ENCODE measurements at places on chromosomes 5 and 9.

GRCh38 chr9:8229226-8229625 lies 429.6 kb upstream of the DMAC1 start:
- DNase-seq = no peak

GRCh38 chr9:114156657-114157421 lies 1.5 kb downstream of the COL27A1 start:
- DNase-seq = peak; percentile 24

DNA sequence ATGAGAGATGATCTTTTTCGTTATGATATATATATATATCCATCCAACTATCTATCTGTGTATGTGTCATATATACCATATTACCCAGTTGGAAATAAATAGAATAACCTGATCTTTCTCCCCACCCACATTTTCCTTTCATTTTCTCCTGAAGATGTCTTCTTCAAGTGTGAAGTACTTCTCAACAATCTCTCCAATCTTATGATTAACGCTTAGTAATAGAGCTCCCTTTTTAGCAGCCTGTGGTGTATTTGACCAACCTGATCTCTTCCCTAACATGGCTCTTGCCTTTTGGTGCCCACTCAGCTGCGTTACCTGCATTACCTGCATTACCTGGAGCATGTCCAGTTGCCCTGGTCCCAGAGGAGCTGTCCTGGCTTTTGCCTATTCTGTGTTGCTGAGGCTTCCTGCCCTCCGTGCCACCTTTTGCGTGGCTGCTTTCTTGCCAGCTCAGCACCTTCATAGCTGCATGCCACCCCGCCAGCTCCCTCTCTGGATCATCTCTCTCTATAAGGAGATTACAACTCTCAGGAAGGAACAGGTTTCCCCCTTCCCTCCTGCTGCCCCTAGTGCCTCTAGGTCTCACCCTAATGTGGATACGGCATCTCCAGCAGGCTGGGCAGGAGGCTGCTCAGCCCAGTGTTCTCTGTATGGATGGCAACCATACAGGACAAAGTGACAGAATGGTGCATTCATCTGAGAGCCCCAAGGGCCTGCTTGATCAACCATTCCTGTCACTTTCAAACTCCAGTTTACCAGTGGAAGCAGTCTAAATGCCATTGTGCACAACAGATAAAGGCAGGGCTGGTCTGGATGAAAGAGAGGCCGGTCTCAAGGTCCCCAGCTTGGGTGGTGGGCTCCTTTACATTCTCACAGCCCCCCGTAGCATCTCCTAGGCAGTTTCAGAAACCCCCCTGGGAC lies 126.7 kb downstream of the GADD45G start:
- DNase-seq = no peak

DNA sequence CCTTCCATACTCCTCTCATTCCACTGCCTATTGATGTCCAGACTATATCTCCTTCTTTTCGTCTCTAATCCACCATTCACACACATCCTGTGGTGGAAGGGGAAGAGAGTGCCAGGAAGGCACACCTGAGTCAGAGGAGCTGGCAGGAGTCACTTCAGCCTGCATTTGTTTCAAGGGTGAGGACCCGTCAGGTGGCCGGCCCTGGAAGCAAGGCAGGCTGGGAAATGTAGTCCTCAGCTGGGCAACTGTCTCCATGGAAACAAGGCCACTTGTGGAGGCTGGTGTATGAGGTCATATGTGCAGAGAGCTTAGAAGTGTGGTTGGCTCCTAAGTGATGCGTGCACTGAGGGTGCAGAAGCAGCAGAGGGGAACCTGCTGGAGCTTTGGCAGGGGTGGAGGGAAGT lies 278.4 kb downstream of the NSG2 start:
- no peak for DNase-seq
